Fibroblast of the aortic adventitia (primary cell): ENCODE measurements at places on chromosomes 12 and 14.

GRCh38 chr14:60061371-60061770 is 30.4 kb upstream of the PCNX4 start:
- peak; percentile 41 for DNase-seq

GRCh38 chr12:24297516-24297915 is 348.0 kb upstream of the SOX5 start:
- DNase-seq: no peak

GRCh38 chr12:74334780-74335179 is 202.9 kb upstream of the ATXN7L3B start:
- no peak for DNase-seq

GRCh38 chr14:75223664-75224154 is 47.3 kb upstream of the TMED10 start:
- no peak for DNase-seq

DNA sequence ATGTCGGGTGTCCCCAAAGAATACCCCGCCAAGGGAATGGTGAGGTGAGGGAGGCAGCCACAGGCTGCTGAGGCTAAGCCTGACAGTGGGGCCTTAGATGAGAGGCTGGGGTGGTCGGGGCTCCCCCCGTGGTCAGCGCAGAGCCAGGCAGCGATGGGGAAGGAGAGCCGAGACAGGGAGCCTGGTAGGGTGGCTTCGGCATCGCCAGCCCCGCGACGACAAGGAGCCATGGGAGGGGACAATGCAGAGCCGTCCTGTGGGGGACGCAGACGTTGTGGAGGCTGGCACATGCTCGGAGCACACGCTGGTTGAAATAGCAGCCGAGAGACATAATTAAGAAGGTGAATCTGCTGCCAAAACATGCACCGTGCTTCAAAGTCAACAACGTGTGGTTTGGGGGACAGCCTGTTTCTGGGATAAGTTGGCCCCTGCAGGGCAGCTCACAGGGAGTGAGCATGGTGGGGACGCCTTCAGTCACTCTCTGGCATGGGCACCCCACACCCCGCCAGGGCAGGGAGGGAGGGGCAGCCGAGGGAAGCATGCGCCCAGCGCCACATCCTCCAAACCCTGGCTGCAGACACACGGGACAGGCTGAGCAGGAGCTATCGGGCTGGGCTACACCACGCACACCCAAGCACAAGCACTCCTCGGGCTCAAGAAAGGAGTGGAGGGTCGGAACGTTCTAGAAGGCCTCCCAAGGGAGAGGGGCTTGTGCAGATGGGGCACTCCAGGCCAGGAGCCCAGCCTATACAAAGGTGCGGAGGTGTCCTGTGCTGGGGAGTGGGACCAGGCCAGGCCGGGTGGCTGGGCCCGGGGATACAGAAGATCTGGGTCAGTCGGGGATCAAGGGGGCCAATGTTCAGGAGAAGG is 66.6 kb upstream of the C14orf180 start:
- DNase-seq: no peak

GRCh38 chr12:54132976-54133771 is 55.6 kb downstream of the SMUG1 start:
- DNase-seq: no peak

GRCh38 chr14:88993946-88994345 is 169.5 kb downstream of the TTC8 start:
- peak; percentile 77 for DNase-seq

- DNase-seq: peak; percentile 15
These were observed 678 bp downstream of the RPS6KA5 start for GRCh38 chr14:91059576-91060350.

DNA sequence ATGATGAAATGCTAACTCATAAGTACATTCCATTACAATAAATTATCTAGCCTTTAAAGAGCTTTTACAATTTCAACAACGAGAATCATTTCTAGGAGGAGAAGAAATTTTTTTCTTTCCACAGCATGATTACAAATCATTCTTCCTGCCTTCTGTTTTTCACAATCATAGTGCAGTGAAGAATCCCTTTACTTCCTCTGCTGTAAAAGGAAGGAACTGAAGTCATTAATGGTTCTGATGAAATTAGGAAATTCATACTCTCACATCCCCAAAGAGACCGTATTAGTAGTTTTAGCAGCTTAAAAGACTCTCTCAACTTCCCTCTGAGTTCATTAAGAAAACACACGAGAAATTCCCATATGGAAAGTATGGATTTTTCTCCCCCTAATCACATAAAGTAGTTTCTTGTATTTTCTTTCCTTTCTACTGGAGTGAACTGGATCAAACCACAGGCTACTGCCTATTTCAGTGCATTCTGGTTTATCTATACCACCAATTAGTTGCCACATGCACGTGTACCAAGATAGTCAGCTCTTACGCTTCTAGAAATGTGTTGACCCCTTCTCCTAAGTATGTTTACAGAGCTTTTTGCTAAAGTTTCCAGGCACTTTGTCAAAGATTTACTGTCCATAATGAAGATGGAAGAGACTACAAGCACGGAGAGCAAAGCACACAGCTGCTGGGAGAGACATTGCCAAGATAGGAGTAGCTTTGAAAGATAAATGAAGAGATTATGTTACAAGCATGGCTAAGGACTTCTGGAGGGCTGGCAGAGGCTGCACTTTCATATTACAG is 58.9 kb upstream of the KITLG start:
- peak; percentile 65 for DNase-seq

- DNase-seq: no peak
These were observed 28.5 kb downstream of the TUBA1A start for GRCh38 chr12:49160399-49160798.

DNA sequence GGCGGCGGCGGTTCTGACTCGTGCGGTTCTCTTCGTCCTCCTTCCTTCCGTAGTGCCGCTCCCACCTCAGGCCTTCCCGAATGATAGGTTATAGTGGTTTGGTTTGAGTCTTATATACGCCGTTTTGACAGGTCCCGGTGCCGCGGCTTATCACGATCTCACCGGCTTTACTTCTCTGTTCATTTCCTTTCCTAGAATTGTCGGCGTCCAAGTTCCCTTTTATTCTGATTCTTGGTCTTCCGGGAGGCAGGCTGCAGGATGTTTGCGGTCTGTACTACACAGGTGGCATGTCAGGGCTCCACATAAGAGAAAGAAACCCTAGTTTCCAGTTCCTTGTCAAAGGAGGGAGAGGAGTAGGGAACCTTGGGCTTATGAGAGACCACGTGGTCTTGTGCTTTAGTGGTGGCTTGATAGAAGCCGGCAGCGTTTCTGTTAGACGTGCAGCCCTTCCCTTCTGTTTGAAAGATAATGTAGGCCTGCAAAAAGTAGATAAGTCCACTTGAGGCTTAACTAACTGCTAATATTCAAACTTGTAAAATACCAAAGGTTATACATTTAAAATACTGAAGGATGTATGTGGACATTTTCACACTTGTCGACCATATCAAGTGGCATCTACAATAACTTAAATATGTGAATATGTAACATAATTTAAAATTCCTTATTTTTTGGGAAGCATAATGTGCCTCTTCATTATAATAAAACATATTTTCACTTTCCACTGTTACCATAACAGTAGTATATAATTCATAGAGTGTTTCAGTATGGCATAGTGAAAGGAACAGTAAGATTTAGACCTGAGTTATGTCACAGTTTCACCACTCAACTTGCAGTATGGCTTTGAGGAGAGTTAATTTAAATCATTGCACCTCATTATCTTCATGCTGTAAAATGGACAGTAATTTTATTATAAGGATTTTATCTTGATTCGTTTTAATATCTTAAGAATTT is 804 bp downstream of the USP15 start:
- DNase-seq: peak; percentile 41

DNA sequence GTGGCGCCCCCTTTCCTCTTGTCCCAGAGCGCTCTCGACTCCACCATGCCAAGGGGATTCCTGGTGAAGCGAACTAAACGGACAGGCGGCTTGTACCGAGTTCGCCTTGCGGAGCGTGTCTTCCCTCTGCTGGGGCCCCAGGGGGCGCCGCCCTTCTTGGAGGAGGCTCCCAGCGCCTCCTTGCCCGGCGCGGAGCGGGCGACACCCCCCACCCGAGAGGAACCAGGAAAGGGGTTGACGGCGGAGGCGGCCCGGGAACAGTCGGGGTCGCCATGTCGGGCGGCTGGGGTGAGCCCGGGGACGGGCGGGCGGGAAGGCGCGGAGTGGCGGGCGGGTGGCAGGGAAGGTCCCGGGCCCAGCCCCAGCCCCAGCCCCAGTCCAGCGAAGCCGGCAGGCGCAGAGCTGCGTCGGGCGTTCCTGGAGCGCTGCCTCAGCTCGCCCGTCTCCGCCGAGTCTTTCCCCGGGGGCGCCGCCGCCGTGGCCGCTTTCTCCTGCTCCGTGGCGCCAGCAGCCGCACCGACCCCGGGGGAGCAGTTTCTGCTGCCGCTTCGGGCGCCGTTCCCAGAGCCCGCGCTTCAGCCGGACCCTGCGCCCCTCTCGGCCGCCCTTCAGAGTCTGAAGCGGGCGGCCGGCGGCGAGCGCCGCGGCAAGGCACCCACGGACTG is 376 bp downstream of the INSM2 start:
- peak; percentile 1 for DNase-seq

- DNase-seq: peak; percentile 53
These were observed 210.9 kb downstream of the MED13L start for GRCh38 chr12:116066381-116067230.

DNA sequence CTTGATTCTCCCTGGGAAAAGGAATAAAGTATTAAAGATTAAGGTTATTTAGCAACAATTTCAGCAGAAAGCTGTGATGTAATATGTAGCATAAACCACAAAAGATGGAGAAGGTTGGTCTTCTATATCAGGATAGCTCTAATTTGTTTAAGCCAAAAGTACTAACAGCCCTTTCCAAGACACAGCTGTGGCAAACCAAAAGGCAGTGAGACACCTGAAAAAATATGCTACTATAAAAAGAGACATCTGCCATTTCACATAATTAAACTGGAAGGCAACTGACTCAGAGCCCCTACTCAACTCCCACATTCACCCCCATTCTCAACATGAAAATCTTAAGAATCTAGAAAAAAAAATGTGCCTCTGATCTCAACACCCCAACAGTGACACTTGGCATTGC is 390.2 kb upstream of the PRICKLE1 start:
- DNase-seq: no peak

DNA sequence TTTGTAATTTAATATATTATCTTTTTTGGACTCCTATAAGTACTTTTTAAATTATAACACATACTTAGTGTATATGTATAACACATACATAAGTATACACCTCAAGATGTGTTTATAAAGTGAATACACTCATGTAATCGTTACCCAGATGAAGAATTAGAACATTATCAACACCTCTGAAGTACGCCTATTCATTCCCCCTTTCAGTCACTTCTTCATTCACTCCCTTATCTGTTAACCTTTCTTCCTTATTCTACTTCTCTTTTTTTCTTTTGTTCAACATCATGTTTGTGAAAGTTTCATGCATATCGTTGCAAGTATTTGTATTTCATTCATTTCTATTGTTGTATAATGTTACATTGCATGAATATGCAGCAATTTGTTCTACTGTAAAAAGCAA is 98.5 kb downstream of the ARID2 start:
- DNase-seq: no peak

DNA sequence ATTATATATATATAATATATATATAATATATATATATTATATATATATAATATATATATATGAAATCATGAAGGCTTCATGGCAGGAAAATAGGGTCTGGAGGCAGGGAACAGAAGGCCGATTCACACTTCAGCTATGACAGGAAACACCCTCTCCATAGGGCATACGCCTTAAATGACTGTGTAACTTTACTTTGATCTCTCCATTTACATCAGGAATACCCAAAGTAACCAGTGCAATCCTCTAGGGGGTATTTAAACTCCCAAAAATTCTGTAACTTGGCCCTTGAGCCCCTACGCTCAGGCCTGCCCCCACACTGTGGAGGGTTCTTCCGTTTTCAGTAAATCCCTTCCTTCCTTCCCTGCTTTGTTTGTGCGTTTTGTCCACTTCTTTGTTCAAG is 40.4 kb upstream of the PPP2R5C start:
- DNase-seq: no peak

GRCh38 chr14:77923131-77923936 is 123.4 kb downstream of the ADCK1 start:
- DNase-seq: no peak

- no peak for DNase-seq
These were observed 517.5 kb downstream of the BCL11B start for GRCh38 chr14:98754343-98755020.

DNA sequence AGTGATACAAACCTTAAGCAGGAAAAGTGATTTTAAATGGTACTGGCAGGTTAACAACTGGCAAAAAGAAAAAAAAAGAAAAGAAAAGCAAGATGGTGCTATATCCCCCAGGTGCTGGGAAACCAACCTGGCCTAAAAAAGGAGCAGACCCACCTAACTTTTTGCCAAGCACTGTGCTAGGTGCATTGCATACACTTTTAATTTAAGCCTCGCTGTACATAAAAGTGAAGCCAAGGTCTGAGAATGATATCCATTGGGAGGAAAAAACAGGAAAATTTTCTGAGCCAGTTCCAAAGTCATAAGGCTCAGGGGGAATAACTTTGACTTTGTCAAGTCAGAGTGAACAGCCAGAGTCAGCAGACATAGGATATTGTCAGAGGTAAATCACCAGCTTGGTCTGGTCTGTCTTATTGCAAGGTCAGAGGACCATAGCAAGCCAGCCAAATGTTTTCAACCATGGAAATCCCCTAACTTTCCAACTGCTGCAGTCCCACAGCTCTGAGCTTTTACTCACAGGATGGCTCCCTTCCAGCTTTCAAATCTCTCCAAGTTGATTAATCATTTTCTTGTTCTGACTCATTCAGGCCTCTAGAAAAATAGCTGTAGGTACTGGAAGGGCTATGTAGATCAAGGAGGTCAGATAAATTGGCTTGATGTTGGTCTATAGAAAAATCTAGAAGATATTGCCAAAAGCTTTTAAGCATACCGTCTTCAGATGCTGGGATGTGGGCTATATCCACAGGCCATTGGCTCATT is 412.9 kb downstream of the RAD51B start:
- peak; percentile 100 for DNase-seq

DNA sequence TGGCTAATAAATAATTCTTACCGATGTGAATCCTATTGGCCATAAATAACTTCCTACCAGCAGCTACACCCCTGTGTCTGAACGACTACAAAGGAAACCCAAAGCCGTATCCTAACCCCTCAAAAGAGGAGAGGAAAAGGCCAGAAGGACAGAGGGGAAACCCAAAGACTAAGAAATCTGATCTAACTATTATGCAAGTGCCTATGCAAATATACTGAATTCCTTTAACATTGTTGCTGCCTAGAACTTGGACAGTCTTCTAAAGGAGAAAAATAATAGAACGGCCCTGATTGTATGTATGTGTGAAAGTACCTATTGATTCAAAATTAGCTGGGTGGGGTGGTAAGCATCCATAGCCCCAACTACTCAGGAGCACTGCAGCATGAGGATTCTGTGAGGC is 997 bp downstream of the PLEKHG7 start:
- DNase-seq: no peak

GRCh38 chr12:4587108-4587507 is 25.1 kb downstream of the DYRK4 start:
- no peak for DNase-seq

- DNase-seq: no peak
These were observed 77.5 kb upstream of the CPSF6 start for GRCh38 chr12:69161829-69162228.

DNA sequence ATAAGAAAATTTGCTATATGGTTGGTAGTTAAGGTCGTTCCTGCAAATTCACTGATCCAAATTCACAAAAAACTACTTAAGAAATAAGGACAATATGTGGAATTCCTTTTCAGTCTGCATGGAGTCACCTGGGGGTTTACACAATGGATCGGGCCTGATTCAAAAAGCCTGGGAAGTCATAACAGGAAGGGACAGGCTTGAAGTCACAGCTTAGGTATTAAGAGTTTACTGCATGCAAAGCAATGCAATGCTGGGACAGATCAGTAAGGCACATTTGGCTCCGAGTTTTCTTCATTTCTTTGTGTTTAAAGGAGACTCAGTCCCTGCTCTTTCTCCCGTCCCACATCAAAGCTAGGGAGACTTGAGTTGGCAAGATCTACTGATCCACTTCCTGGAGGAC is 153.3 kb downstream of the NTF3 start:
- DNase-seq: no peak
